Naive B cell (primary cell): ENCODE measurements at places on chromosomes 4 and X. TPM values are rescaled to one million over a fixed set of nuclear protein-coding genes. Genes with fewer than 3 reads are reported as not detected.

- DNase-seq, result no peak
Measured at GRCh38 chr4:10085386-10085785, 31.2 kb downstream of the WDR1 start.

F8A1 gene
- 61.5 TPM for polyA plus RNA-seq

DNA sequence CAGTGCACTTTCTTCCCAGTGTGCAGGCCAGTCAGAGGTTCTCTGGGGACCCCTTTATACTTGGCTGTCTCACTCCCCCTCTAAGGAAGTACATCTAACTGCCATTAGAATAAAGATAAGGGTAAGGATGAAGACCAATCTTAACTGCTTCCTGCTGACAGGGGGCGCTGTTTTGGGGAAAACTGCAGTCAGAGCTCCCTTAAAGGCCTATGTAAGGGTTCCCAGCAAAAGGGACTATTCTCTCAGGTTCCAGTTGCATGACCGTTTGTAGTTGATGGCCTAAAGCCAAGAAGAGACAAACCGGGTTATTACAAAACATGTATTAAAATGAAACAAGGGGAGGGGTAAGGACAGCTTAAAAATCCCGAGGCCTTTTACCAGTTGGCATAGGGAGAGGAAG, 115.6 kb upstream of the SPIN4 start:
- no peak for DNase-seq

GRCh38 chr4:44257461-44257860, 191.1 kb downstream of the KCTD8 start:
- no peak for DNase-seq

DNA sequence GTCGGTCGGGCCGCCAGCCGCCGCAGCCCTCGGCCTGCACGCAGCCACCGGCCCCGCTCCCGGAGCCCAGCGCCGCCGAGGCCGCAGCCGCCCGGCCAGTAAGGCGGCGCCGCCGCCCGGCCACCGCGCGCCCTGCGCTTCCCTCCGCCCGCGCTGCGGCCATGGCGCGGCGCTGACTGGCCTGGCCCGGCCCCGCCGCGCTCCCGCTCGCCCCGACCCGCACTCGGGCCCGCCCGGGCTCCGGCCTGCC, 213 bp downstream of the NFKB1 start:
- no peak for DNase-seq

GRCh38 chr4:111639120-111639690, 506.0 kb upstream of the FAM241A start:
- no peak for DNase-seq

H2BW2 gene
- not detected for polyA plus RNA-seq

MAGEC2 gene
- not detected for polyA plus RNA-seq

- DNase-seq, result no peak
Measured at GRCh38 chrX:108177351-108178142, 86.0 kb downstream of the ATG4A start.

SLC26A1 gene
- 0.77 TPM for polyA plus RNA-seq

- DNase-seq, result no peak
Measured at GRCh38 chrX:134646691-134647090, 11.6 kb downstream of the PLAC1 start.

GRCh38 chr4:7731437-7731836, 208.2 kb downstream of the AFAP1 start:
- DNase-seq, result no peak

DNA sequence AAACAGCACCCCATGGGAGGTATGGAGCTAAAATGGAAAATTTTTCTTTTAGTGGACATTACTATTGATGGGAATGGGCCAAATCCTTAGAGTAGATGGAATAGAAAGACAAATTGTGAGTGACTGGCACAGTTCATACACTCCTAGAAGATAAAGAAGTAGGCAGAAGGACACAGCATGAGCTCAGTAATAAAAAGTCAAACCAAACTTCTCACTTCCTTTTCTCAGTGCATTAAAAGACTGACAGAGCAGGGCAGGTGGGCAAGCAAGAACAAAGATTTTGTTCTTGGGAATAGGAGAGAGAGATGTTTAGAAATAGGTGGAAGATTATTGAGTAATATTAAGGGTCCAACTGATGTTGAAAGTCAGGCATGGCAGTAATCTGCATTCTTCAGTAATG, 132.5 kb downstream of the ATP10D start:
- no peak for DNase-seq

GRCh38 chr4:169037506-169037905, 27.5 kb upstream of the CBR4 start:
- DNase-seq, result no peak

EMCN gene
- not detected for polyA plus RNA-seq

FAM47E gene
- polyA plus RNA-seq, result not detected

DNA sequence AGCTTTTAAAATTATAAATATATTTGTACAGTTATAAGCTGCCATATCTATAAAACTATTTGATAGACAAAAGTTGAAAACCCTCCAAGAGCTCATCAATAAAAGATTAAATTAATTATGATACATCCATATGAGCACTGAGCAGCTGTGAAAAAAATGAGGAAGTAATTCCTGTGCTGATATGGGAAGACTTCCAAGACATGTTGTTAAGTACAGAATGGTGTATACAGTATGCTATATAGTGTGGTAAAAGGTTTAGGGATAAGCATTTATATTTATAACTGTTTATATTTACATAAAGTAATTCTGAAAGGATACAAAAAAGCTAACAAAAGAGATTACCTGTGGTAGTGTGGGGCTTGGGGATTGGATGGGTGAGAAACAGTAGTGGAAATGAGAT, 92.8 kb upstream of the BMP2K start:
- no peak for DNase-seq

GRCh38 chr4:43782391-43782790, 666.2 kb downstream of the KCTD8 start:
- no peak for DNase-seq

ODAPH gene
- not detected for polyA plus RNA-seq

GPC4 gene
- 0.49 TPM for polyA plus RNA-seq

LIMCH1 gene
- not detected for polyA plus RNA-seq

TLR6 gene
- polyA plus RNA-seq, result 5.5 TPM

DNA sequence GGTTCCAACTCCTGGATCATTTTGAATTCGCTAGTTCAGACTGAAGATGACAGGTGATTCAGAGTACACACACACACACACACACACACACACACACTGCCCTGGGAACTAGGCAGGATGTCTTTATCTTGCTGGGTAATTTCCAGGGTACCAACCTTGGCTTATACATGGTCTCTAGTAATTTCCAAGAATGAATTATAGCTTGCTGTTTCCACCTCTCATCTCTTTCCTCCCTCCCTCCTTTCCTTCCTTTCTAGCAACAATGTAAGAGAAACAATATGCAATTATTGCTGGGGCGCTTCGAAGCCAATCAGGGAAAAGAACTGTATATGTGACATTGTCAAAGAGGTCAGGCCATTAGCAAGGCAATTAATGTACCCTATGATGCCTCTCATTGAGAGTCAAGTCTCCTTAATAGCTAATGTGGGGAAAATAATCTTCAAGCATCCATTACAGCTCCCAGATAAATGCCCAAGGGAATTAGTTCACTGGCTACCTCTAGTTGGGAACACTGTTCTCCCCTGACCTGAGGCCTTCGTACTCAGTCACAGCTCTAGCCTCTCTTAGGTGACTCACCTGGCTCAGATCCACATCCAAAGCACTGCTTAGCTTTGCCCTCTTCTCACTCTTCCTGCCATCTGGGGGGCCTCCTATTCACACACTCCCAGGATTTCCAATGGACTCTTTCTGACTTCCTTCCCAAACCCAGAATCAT, 311.5 kb downstream of the PPP1R2C start:
- no peak for DNase-seq

- DNase-seq, result no peak
Measured at GRCh38 chr4:80156410-80156809, 40.9 kb upstream of the PRDM8 start.

GRCh38 chr4:108619372-108620100, 840 bp upstream of the RPL34 start:
- DNase-seq, result peak; percentile 4

GRCh38 chrX:38939067-38939466, 137.8 kb downstream of the MID1IP1 start:
- no peak for DNase-seq

- DNase-seq, result no peak
Measured at GRCh38 chr4:72031868-72032608, at the start of gene NPFFR2. Gene NPFFR2 (plus strand): TSS chr4:72032000. CDS start chr4:72128592, 96,592 bp downstream.

MAMLD1 gene
- polyA plus RNA-seq, result 0.97 TPM

- DNase-seq, result no peak
Measured at GRCh38 chr4:174047363-174047762, 236.1 kb downstream of the FBXO8 start.

CXXC4 gene
- polyA plus RNA-seq, result not detected

- no peak for DNase-seq
Measured at GRCh38 chrX:48761674-48762471, at the start of gene GLOD5. Gene GLOD5 (plus strand): TSS chrX:48761747. CDS start chrX:48761791, 44 bp downstream.

DNA sequence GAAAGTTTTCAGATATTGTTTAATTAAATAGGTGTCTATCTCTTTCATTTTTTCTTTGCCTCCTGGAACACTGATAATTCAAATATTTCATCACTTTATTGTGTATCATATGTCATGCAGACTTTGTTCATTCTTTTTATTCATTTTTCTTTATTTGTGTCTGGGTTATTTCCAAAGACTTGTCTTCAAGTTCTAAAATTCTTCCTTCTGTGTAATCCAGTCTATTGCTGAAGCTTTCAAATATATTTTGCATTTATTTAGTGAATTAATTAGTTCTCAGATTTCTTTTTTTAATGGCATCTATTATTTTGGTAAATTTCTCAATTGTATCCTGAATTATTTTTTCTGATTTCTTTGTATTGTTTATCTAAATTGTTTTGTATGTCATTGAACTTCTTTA, 70.1 kb downstream of the ZNF330 start:
- no peak for DNase-seq

PAGE4 gene
- polyA plus RNA-seq, result not detected

TMPRSS11A gene
- polyA plus RNA-seq, result not detected

ADAMTS3 gene
- polyA plus RNA-seq, result not detected

GRCh38 chr4:125316791-125317524, 2.2 kb downstream of the FAT4 start:
- no peak for DNase-seq

GRCh38 chr4:145886871-145887240, 51.8 kb downstream of the ZNF827 start:
- no peak for DNase-seq

LRAT gene
- not detected for polyA plus RNA-seq

DNA sequence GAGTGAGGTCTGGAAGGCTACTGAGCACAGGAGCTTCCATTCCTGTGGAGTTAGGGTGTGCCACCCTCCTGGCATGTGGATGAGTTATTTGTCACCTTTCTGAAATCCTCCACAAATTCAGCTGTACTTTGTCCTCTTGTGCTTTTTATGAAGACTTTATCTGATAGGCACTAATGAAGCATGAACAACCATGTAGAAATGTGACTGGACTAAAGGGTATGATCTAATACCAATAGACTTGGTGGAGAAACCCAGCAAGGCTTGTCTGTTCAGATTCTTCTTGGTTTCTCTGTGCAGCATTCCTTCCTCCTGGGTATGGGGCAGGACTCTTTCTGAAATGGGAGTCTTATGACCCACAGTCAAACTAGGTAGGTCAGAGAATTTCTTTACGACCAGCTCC, 9.6 kb downstream of the NBDY start:
- no peak for DNase-seq

POF1B gene
- not detected for polyA plus RNA-seq

C4orf50 gene
- polyA plus RNA-seq, result not detected

- DNase-seq, result no peak
Measured at GRCh38 chr4:155509555-155509954, 132.8 kb upstream of the MAP9 start.

GRCh38 chrX:3545901-3546300, 167.5 kb downstream of the PRKX start:
- DNase-seq, result no peak

- DNase-seq, result no peak
Measured at GRCh38 chr4:183164963-183165362, 65.9 kb downstream of the WWC2 start.

CLCN4 gene
- polyA plus RNA-seq, result 46.1 TPM

GRCh38 chr4:79597266-79597665, 189.2 kb upstream of the GK2 start:
- no peak for DNase-seq

GRCh38 chr4:1300466-1301455, 11.1 kb downstream of the MAEA start:
- DNase-seq, result no peak

CYTL1 gene
- not detected for polyA plus RNA-seq

GRCh38 chr4:41551536-41551935, 13.6 kb downstream of the LIMCH1 start:
- DNase-seq, result no peak

GRCh38 chr4:147044241-147044640, 98.6 kb upstream of the TTC29 start:
- DNase-seq, result no peak
